ENCODE measurements at places on chromosomes 13 and 19. TPM values are rescaled to one million over a fixed set of nuclear protein-coding genes. Genes with fewer than 3 reads are reported as not detected.

The RASGRP4 gene
- polyA plus RNA-seq: not detected

The SLC25A41 gene
- not detected for polyA plus RNA-seq

The FPR1 gene
- not detected for polyA plus RNA-seq

GRCh38 chr13:20787180-20787579 is 13.4 kb upstream of the EEF1AKMT1 start:
- H3K4me3 ChIP-seq: no peak overlapping the region
- H3K4me1 ChIP-seq: peaks cover 8% of the 10 kb centered on the region
- no peak overlapping the region for H3K27ac ChIP-seq
- DNase-seq: no peak
- H3K36me3 ChIP-seq: peaks cover 76% of the 10 kb centered on the region
- H3K27me3 ChIP-seq: no peaks in the 10 kb centered on the region

DNA sequence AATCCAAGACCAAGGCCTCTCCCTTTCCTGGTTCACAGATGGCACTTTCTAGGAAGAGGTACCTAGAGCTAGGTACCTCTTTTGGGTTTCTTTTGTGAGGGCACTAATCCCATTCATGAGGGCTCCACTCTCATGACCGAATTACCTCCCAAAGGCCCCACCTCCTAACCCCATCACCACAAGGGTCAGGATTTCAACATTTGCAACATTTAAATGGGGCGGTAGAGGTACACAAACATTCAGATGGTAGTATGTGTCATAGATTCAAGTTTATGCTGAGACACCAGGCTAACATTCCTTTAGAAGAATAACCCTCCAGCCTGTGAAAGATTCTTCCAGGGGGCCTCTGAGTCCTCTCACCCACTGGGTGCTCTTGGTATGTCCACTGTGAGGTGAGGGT is 116.3 kb downstream of the FOXO1 start:
- no peak overlapping the region for H3K27ac ChIP-seq
- H3K4me3 ChIP-seq: no peak overlapping the region
- peaks cover 6% of the 10 kb centered on the region for H3K36me3 ChIP-seq
- H3K27me3 ChIP-seq: no peaks in the 10 kb centered on the region
- H3K4me1 ChIP-seq: peaks cover 47% of the 10 kb centered on the region
